Activated CD4-positive, alpha-beta T cell treated with anti-CD3 and anti-CD28 coated beads, Interleukin-2, amount 10 ng/mL, durations not matched to agents 7 days and 5 days (primary cell): ENCODE measurements at places on chromosomes 2 and 18. TPM values are rescaled to one million over a fixed set of nuclear protein-coding genes. Genes with fewer than 3 reads are reported as not detected.
A peak's percentile ranks its signal among the peaks of the same experiment; 100 is the strongest.

- H3K36me3 ChIP-seq = no peaks in the 10 kb centered on the region
- H3K27me3 ChIP-seq = no peaks in the 10 kb centered on the region
- no peaks in the 10 kb centered on the region for H3K4me1 ChIP-seq
- no peak overlapping the region for H3K4me3 ChIP-seq
- DNase-seq = no peak
- H3K27ac ChIP-seq = no peak overlapping the region
These were observed 291.0 kb upstream of the DOK6 start for GRCh38 chr18:69109686-69110085.

- DNase-seq = no peak
- no peaks in the 10 kb centered on the region for H3K4me1 ChIP-seq
- no peaks in the 10 kb centered on the region for H3K27me3 ChIP-seq
- H3K36me3 ChIP-seq = no peaks in the 10 kb centered on the region
- H3K27ac ChIP-seq = no peak overlapping the region
These were observed 372.0 kb downstream of the KCNJ3 start for GRCh38 chr2:155070489-155070888.

- H3K27ac ChIP-seq = no peak overlapping the region
- no peaks in the 10 kb centered on the region for H3K36me3 ChIP-seq
- no peak overlapping the region for H3K4me3 ChIP-seq
These were observed 55.7 kb downstream of the INO80C start for GRCh38 chr18:35441857-35442595.

DNA sequence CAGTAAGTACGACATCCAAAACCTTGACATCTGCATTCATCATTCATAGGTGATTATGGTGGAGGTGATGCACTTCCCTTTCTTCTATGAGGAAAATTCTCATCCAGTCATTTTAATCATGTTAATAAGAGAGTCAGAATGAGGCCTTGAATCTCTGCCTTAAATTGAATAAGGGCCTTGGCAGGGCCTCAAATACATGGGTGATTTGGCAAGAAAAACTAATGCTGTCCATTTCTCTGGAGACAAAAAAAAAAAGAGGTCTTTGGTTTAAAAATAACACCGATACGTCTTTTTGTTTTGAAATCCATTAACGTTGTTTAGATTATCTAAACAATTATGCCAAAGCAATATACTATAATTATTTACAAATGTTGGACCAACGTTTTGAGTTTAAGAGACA is 8.1 kb downstream of the COLEC12 start:
- DNase-seq = no peak
- H3K4me1 ChIP-seq = no peaks in the 10 kb centered on the region
- H3K27ac ChIP-seq = no peak overlapping the region
- H3K36me3 ChIP-seq = no peaks in the 10 kb centered on the region

PLGLB1 gene
- 4.7 TPM for total RNA-seq

SH3BP4 gene
- total RNA-seq = not detected

GRCh38 chr18:22257022-22257543 is 87.7 kb downstream of the GATA6 start:
- H3K27me3 ChIP-seq = no peaks in the 10 kb centered on the region
- no peak for DNase-seq
- no peak overlapping the region for H3K4me3 ChIP-seq
- no peak overlapping the region for H3K27ac ChIP-seq
- no peaks in the 10 kb centered on the region for H3K36me3 ChIP-seq

GRCh38 chr2:74632209-74632938 is 15.8 kb downstream of the M1AP start:
- H3K4me3 ChIP-seq = no peak overlapping the region
- H3K36me3 ChIP-seq = no peaks in the 10 kb centered on the region
- H3K4me1 ChIP-seq = no peaks in the 10 kb centered on the region
- no peak for DNase-seq
- no peak overlapping the region for H3K27ac ChIP-seq

SLC14A1 gene
- total RNA-seq = 8.7 TPM

- no peaks in the 10 kb centered on the region for H3K36me3 ChIP-seq
- no peak overlapping the region for H3K4me3 ChIP-seq
- H3K27me3 ChIP-seq = peaks cover 6% of the 10 kb centered on the region
- peaks cover 1% of the 10 kb centered on the region for H3K4me1 ChIP-seq
- no peak overlapping the region for H3K27ac ChIP-seq
These were observed 157.2 kb downstream of the NEDD4L start for GRCh38 chr18:58201268-58201667.

GRCh38 chr18:3294435-3295080 is 32.6 kb downstream of the MYL12B start:
- H3K27me3 ChIP-seq = peaks cover 17% of the 10 kb centered on the region
- no peak overlapping the region for H3K4me3 ChIP-seq
- peaks cover 13% of the 10 kb centered on the region for H3K4me1 ChIP-seq
- DNase-seq = no peak
- no peaks in the 10 kb centered on the region for H3K36me3 ChIP-seq
- no peak overlapping the region for H3K27ac ChIP-seq

DNA sequence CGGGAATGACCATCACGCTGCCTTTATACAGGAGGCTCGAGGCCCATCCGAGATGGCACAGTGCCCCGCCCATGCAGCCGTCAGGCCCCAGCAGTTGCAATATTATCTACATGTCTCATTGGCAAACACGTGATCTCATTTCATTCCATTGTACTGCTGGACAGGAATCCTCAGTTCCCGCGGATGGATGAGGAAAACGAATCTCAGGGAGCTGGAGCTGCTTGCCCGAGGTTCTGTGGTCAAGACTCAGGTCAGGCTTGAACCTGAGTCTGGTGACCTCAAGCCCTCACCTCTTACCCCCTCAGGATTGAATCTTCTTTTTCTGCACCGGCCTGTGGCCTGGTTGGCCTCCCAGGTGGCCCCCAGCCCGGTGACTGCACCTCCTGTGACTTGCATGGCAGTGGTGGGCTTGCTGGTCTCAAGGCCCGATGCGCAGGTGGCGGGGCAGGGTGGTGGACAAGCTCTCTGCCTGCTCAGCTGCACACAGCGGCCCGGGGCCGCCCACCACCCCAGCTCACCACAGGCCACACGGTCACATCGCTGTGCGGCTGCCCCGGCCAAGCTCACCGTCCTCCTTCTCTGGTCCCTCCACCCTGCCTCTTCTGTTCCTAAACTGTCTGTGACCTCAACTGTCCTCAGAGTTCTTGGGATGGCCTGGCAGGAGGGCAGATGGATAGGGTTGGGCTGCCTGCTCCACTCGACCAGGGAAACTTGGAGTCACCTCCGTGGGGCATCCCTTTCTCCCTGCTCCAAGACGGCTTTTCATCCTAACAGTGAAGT is 52.0 kb upstream of the HS6ST1 start:
- H3K4me3 ChIP-seq = no peak overlapping the region
- no peak for DNase-seq
- peaks cover 8% of the 10 kb centered on the region for H3K4me1 ChIP-seq
- H3K27me3 ChIP-seq = no peaks in the 10 kb centered on the region
- H3K36me3 ChIP-seq = no peaks in the 10 kb centered on the region

FRZB gene
- not detected for total RNA-seq

GRCh38 chr18:48292229-48292628 is 117.0 kb downstream of the ZBTB7C start:
- DNase-seq = no peak
- no peaks in the 10 kb centered on the region for H3K36me3 ChIP-seq
- no peak overlapping the region for H3K4me3 ChIP-seq
- H3K4me1 ChIP-seq = no peaks in the 10 kb centered on the region
- H3K27me3 ChIP-seq = peaks cover 6% of the 10 kb centered on the region
- H3K27ac ChIP-seq = no peak overlapping the region

- DNase-seq = no peak
- H3K4me3 ChIP-seq = no peak overlapping the region
- H3K27ac ChIP-seq = no peak overlapping the region
- no peaks in the 10 kb centered on the region for H3K4me1 ChIP-seq
- peaks cover 5% of the 10 kb centered on the region for H3K27me3 ChIP-seq
These were observed 316.5 kb downstream of the EN1 start for GRCh38 chr2:118530976-118531375.

- no peaks in the 10 kb centered on the region for H3K4me1 ChIP-seq
- H3K27me3 ChIP-seq = no peaks in the 10 kb centered on the region
- no peak for DNase-seq
- no peak overlapping the region for H3K4me3 ChIP-seq
- no peaks in the 10 kb centered on the region for H3K36me3 ChIP-seq
These were observed 259.1 kb upstream of the AGAP1 start for GRCh38 chr2:235234736-235235135.

GRCh38 chr2:15692551-15693377 is 101.1 kb downstream of the DDX1 start:
- H3K27ac ChIP-seq = no peak overlapping the region
- no peaks in the 10 kb centered on the region for H3K4me1 ChIP-seq
- H3K4me3 ChIP-seq = no peak overlapping the region
- no peaks in the 10 kb centered on the region for H3K27me3 ChIP-seq
- no peaks in the 10 kb centered on the region for H3K36me3 ChIP-seq
- no peak for DNase-seq

PUM2 gene
- 123 TPM for total RNA-seq

YES1 gene
- total RNA-seq = 10.1 TPM

KATNAL2 gene
- 1.0 TPM for total RNA-seq

DNA sequence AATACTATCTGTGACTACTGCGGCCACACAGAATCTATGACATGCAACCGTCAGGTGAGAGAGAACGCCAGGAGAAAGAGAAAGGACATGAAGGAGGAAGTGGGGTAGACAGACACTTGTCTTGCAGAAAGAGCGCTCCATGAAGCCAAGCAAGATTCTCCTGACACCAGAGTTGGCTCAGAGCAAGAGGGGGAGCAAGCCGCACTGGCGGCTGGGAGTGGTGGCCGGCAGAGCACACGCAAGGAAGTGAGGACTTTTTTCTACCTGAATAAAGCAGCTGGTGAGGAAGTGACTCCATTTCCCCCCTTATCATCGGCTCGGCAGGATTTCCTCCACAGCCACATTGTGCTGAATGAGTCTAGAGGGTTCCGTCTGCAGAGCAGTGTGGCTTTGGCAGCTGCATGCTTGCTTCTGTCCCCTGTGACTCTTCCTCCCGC is 181.6 kb downstream of the BCL2 start:
- H3K36me3 ChIP-seq = peaks cover 65% of the 10 kb centered on the region
- DNase-seq = peak; percentile 66
- H3K4me1 ChIP-seq = peaks cover 78% of the 10 kb centered on the region
- peak overlapping the region; percentile 86 for H3K27ac ChIP-seq

- no peaks in the 10 kb centered on the region for H3K36me3 ChIP-seq
- no peak for DNase-seq
- no peak overlapping the region for H3K27ac ChIP-seq
- H3K4me1 ChIP-seq = no peaks in the 10 kb centered on the region
- H3K27me3 ChIP-seq = no peaks in the 10 kb centered on the region
These were observed 1435.7 kb downstream of the LRP1B start for GRCh38 chr2:140695155-140695554.

VWA3B gene
- total RNA-seq = not detected

DNA sequence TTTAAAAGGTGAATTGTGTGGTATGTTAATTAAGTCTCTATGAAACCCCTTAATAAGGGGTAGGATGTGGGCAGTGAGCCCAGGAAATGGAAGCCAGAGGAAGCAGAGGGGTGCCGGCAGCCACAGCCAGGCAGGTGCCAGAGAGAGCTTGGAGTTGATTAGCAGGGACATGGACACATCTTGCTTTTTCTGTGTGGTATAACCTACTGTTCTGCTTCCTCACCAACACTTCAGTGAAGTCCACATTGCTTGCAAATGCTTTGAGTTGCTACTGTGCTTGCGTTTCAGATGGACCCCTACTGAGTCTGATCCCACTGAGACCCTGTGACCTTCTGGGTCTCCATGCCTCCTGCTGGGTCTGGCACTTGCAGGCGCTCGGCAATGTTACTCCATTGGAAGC is 30.3 kb upstream of the ARHGEF4 start:
- peaks cover 18% of the 10 kb centered on the region for H3K27me3 ChIP-seq
- no peak overlapping the region for H3K4me3 ChIP-seq
- no peak overlapping the region for H3K27ac ChIP-seq

DNA sequence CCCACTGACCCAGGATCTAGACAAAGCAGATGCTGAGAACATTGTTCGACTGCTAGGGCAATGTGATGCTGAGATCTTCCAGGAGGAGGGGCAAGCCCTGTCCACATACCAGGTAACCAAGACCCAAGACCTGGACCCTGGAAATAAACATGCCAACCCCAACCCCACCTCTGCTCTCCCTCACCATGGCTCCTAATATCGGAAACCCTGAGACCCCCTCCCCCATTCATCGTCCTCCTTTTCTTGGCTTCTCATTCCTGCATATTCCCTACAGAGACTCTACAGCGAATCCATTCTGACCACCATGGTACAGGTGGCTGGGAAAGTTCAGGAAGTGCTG is 619 bp downstream of the GCKR start:
- no peaks in the 10 kb centered on the region for H3K36me3 ChIP-seq
- no peak overlapping the region for H3K27ac ChIP-seq
- peaks cover 10% of the 10 kb centered on the region for H3K4me1 ChIP-seq
- H3K27me3 ChIP-seq = peaks cover 53% of the 10 kb centered on the region
- no peak overlapping the region for H3K4me3 ChIP-seq

VSNL1 gene
- not detected for total RNA-seq

- peaks cover 43% of the 10 kb centered on the region for H3K27me3 ChIP-seq
- H3K4me3 ChIP-seq = peak overlapping the region; percentile 12
- H3K27ac ChIP-seq = peak overlapping the region; percentile 17
- no peak for DNase-seq
- H3K4me1 ChIP-seq = peaks cover 19% of the 10 kb centered on the region
These were observed 7.8 kb downstream of the AGAP1 start for GRCh38 chr2:235501673-235502031.

GRCh38 chr2:195706161-195706900 is 49.3 kb downstream of the SLC39A10 start:
- DNase-seq = no peak
- H3K4me3 ChIP-seq = no peak overlapping the region
- no peaks in the 10 kb centered on the region for H3K4me1 ChIP-seq
- H3K27ac ChIP-seq = no peak overlapping the region
- H3K36me3 ChIP-seq = peaks cover 37% of the 10 kb centered on the region

ICA1L gene
- 6.6 TPM for total RNA-seq

DNA sequence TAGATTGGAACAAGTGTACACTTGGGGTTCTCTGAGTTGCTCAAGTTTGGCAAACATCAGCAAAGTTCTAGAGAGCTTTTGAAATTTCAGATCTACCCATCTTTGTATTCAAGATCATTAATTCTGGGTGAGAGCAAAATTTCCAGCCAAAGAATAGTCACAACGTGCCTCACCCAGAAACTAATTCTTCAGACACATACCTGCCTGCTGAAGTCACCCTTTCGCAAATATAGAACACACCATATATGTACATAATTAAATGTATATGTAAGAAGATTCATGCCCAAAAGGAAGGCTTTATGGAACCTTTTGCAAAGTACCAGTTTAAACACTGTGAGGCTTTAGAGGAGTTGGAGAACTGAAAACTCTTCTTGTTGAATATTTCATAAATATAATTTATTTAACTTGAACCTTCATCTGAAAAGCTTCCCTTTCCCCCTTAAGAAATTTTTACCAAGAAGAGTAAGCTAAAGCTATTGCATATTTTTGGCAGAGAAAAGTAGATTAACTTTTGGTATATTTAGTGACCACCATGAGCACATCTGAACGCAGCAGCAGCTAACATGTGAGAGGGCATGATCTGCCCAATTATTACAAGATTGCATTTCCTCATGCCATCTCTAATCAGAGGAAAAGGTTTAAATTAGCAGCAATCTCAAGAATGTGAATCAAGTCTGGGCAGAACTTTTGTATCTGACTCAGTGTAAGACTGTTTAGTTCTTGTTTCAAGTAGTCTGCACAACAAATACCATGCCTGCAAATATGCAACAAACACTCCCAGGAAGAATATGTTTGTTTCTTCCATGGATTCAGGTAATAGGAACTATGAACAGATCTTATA is 8.2 kb downstream of the RND3 start:
- peaks cover 14% of the 10 kb centered on the region for H3K27me3 ChIP-seq
- no peak overlapping the region for H3K4me3 ChIP-seq
- no peaks in the 10 kb centered on the region for H3K4me1 ChIP-seq
- no peak overlapping the region for H3K27ac ChIP-seq
- DNase-seq = no peak

- peaks cover 3% of the 10 kb centered on the region for H3K4me1 ChIP-seq
- H3K27me3 ChIP-seq = no peaks in the 10 kb centered on the region
- H3K36me3 ChIP-seq = no peaks in the 10 kb centered on the region
- DNase-seq = no peak
- no peak overlapping the region for H3K27ac ChIP-seq
These were observed 43.8 kb downstream of the SOCS6 start for GRCh38 chr18:70332694-70333093.

ALPI gene
- total RNA-seq = not detected
